Daoy (cell line): ENCODE measurements at places on chromosomes 7 and 10. TPM values are rescaled to one million over a fixed set of nuclear protein-coding genes. Genes with fewer than 3 reads are reported as not detected.
A peak's percentile ranks its signal among the peaks of the same experiment; 100 is the strongest.

DNA sequence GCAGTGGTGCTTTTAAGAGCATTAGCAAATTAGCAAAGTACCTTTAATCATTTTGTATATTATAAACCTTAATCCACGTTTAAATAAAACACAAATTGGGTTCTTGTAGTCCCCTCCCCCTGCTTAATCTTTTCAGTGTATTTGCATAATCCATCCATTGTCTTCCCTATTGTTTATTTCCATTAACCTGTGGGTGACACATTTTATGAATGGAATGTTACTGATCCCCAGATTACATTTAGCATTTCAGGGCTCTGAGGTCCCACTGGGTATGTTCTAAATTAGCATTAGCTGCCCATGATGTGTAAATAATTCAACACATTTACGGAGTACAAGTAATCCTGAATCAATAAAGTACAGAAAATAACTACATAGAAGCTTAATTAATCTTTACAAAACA is 138.4 kb upstream of the FEZF1 start:
- DNase-seq: no peak

GRCh38 chr7:93558705-93559614 is 15.6 kb downstream of the CALCR start:
- peak; percentile 42 for DNase-seq

GRCh38 chr10:11150231-11150731 is 132.6 kb downstream of the CELF2 start:
- DNase-seq: no peak

- DNase-seq: no peak
Observed at GRCh38 chr7:363626-364025, 73.7 kb downstream of the FOXL3 start.

DNA sequence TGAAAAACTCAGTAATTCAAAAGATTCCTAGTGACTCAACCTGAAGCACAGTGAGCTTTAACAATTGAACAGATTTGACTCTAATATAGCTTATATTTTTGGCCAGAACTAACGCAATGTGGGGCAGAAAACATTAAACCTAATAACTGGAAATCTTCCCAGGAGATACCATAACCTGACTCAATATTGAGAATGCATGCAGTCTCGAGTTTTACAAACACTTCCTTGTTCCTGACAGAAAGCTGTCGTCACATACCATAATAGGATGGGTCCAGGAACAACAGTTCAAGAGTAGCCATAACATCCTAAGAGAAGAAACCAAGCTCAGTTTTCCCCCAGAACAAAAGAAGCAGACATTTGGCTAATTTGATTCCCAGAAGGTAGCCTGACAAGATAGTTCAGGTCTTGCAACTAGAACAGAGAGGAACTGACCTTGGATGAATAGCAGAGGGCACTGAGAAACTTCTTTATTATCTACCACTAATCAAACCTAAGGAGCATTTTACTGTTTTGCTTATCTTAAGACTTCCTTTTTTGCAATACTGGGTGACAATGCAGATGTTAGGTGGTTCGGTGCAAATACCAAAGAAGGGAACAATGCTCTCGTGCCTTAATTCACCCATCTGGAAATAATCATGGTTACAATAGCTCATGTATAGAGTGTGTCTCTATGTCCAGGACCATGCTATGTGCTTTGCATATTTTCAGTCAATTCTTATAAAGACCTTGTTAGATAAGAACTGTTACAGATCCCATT is 38.6 kb upstream of the ACSL5 start:
- DNase-seq: no peak

DNA sequence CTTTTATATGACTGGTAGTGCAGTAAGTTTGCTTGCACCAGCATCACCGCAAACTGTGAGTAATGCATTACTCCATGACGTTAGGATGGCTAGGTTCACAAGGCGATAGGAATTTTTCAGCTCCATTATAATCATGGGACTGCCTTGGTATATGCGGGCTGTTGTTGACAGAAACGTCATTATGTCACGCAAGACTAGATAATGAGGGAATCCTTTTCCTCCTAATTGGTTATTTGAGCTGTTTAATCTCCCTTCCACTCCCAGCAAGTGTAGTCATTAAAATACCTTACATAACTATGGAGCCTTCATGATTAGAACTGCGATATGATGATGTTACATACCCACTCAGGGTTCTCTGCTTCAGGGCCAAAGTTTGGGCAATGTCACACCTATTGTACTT is 17.3 kb downstream of the KLLN start:
- peak; percentile 83 for DNase-seq

- peak; percentile 58 for DNase-seq
Observed at GRCh38 chr7:133355325-133355708, 102.4 kb downstream of the EXOC4 start.

DNA sequence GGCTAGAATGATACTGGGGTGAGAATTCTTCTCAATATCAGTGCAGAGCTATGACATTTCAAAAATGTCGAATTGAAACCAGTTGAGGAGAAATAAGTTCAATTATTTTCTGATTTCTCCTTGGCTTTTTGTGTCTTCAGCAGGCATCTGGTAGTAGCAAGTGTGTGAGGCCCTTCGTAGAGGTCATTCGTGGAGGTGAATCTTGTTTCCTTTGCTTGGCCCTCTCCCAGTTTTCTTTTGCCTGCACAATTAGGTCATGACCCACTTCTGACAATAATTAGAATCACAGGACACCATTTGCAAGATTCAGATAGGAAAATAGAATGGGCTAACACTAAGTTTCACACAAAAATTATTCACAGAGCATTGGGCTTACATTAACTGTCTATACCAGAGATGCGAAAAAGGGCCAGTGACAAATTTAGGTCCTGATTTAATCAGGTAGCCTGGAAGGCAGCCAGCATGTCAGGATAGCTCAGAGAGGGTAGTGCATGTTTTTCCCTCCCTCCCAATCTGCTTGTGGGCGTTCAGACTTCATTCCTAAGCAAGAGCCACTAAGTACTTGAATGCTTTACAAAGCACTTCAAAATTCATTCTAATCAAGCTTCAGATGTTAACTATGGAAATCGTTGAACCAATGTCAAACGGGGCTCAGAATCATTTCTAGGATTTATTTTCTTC is 24.0 kb upstream of the A1CF start:
- no peak for DNase-seq

GRCh38 chr7:36232971-36233550 is 80.0 kb downstream of the EEPD1 start:
- no peak for DNase-seq

DNA sequence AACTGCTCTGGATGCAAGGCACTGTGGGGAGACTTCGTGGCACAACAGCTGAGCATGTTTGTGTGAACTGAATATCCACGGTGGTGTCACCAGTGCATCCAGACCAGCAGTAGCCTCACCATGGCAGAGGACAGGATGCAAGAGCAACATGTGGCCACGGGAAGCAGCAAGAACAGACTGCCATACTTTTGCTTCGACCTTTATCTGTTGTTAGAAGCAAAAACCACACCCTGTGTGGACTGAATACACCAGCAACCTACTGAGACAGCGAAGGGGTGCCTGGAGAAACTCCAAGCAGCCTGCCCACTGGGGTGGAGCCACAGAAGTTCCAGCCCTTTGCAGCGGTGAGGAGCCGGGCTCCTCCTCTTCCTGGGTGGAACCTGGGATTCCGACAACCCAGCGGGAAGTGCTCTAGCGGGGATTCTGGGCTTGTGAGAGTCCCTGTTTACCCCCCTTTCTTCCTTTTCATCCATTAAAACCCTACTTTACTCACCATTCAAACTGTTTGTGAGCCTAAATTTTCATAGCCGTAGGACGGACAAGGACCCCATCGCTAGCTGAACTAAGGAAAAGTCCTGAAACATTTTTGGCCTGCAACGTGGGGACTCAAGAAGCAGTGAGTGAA is 584.9 kb downstream of the GRM8 start:
- DNase-seq: peak; percentile 85

GRCh38 chr7:20176578-20177242 is 40.5 kb downstream of the MACC1 start:
- no peak for DNase-seq

DNA sequence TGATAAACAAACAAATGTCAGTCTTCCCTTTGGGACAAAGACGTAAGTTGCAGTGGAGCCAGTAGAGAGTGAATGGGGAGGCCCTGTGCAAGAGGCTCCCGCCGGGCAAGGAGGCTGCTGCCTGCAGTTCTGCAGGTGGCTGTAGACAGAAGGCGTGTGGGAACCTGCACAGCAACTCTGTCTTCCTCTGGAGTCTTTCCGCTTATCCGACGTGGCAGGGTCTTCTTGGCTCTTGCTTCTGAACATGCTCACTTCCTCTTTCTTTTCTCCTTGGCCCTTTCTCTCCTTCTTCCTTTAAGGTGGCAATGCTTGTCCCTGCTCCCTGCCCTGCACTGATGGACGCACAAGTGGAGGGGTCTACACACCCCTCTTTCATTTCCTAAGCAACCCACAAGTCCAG is 122.5 kb downstream of the HIPK2 start:
- no peak for DNase-seq

- DNase-seq: peak; percentile 14
Observed at GRCh38 chr10:125661431-125661940, 21.5 kb downstream of the TEX36 start.

ST8SIA6 gene
- 0.91 and 1.2 TPM in 2 replicates for total RNA-seq

NODAL gene
- not detected in 2 replicates for total RNA-seq

MEOX2 gene
- not detected in 2 replicates for total RNA-seq

GRID2IP gene
- 0.09 TPM in 1 of 2 replicates, not detected in the other for total RNA-seq

PNLIPRP2 gene
- total RNA-seq: not detected in 2 replicates

TMEM130 gene
- total RNA-seq: 3.3 TPM in 1 of 2 replicates, not detected in the other

GIMAP1 gene
- total RNA-seq: under 0.01 TPM in 1 of 2 replicates, not detected in the other

FAM131B gene
- total RNA-seq: 2.2 and 4.0 TPM in 2 replicates

MBLAC1 gene
- total RNA-seq: 6.3 and 8.1 TPM in 2 replicates

EBLN1 gene
- total RNA-seq: not detected in 2 replicates
